ENCODE measurements at places on chromosomes 12 and 14.

DNA sequence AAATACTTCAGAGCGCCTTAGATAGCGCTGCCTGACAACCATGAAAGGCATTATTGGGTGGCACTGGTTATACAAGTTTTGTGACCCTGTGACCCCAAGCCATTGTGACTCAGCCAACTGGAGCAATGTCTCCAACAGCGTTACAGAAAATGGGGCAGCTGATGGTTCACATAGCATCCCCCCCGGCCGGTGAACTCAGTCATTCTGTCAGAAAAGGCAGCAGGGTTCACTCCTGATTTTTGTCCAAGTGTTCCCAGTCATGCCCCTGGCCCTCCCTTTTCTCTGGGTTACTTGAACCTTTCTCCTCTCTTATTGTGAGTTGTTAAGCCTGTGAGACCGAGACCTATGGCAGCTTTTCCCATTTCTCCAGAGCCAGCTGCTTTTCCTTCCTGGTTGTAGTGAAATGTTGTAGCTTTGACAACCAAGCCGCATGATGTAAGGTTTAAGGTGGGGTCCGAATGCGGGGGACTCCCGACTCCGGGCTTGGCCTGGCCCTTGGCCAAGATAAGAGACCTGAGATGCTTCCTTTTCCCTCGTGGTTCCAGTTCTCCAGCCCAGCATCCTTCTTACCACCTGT lies 22.0 kb downstream of the CD9 start:
- DNase-seq, result peak; percentile 28

GRCh38 chr14:37596790-37597472 lies 1.5 kb downstream of the TTC6 start:
- DNase-seq, result no peak

GRCh38 chr14:96486705-96487104 lies 15.5 kb upstream of the PAPOLA start:
- DNase-seq, result no peak

- DNase-seq, result no peak
Measured at GRCh38 chr12:91562476-91562875, 379.9 kb upstream of the DCN start.

- no peak for DNase-seq
Measured at GRCh38 chr14:67385618-67386017, 25.5 kb downstream of the EIF2S1 start.

DNA sequence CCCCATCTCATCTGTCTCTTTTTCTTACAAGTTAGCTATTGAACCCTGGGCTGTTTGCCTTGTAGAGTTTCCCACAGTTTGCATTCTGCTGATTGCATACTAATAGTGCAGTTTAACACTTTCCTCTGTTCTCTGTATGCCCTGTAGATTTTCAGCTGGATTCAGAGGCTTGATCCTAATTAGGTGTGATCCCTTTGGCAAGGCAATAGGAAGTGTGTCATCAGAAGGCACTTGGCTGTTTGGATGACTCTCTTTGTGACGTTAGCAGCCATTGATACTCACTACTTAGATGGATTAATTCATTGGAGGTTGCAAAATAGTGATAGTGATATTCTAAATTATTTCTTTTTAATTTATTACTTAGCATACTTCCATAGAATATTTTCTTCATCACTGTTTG lies 33.6 kb downstream of the FUT8 start:
- no peak for DNase-seq

- DNase-seq, result no peak
Measured at GRCh38 chr14:104115691-104116287, 22.6 kb upstream of the KIF26A start.

Data from kidney glomerular epithelial cell (primary cell).